ENCODE measurements at places on chromosomes 3 and 15.
A peak's percentile ranks its signal among the peaks of the same experiment; 100 is the strongest.

GRCh38 chr3:172698631-172699030 lies 12.2 kb downstream of the NCEH1 start:
- DNase-seq = no peak

GRCh38 chr3:45664578-45664977 lies 24.6 kb upstream of the SACM1L start:
- peak; percentile 80 for DNase-seq

DNA sequence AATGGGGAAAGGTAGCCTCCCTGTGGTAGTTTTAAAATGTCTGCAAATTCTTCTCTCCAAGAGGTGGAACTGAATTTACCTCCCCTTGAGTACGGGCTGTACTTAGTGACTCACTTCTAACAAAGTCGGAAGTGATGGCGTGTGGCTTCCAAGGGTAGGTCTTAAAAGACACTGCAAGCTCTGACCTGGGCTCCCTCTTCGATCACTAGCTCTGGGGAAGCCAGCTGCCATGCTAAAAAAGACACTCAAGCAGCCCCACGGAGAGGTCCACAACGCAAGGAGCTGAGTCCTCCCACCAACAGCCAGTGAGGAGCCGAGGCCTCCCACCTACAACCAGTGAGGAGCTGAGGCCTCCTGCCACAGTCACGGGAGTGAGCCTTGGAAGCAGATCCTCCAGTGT lies 122.0 kb upstream of the HACD2 start:
- no peak for DNase-seq

DNA sequence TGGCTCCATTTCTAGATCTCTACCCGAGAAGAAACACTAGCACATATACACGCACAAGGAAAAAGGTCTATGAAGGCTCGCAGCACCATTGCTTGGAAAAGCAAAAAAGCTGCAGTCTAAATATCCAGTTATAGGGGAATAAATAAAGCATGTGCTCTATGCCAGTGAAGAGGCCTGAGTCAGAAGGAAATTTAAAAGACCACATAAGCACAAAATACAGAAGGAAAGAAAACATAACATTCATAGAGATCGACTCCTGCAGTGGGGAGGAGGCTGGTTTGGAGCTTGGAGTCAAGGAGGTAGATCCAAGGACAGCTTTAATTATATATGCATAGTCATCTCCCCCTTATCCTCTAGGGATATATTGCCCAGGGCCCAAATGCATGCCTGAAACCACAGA lies 114.4 kb downstream of the PDZRN3 start:
- DNase-seq = no peak

DNA sequence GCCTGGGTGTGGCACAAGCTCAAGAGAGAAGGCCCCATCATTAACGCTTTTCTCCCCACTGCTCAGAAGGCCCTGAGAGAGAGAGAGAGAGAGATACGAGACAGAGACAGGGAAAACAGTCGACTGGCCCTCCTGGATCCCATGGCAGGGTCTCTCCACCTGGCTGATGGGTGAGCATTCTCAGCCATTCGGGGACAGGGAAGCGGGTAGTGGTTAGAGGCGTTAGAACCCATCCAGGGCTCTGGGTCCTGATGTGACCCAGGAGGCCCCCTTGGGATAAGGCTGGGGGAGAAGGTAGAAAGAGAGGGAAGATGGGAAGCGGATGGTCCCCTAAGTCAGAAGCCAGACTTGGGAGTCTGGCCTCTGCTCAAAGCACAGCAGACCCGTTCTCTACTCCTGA lies 7.9 kb downstream of the TGM5 start:
- DNase-seq = no peak

DNA sequence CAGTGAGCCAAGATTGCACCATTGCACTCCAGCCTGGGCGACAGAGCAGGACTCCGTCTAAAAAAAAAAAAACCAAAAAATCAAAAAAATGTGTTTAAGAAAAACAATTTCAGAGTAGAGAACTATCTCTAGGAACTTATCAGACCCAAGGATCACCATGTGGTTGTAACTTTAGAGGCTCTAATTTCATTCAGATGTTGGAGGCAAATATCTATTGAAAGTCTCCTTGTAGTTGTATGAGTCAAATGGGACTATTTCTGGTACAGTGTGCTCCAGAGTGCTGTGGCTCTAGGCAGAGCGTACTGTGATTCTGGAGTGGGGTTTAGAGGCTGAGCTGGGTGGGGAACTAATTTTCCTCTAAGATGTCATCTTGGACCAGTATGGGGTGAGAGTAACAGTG lies 398.7 kb downstream of the SHQ1 start:
- DNase-seq = no peak

DNA sequence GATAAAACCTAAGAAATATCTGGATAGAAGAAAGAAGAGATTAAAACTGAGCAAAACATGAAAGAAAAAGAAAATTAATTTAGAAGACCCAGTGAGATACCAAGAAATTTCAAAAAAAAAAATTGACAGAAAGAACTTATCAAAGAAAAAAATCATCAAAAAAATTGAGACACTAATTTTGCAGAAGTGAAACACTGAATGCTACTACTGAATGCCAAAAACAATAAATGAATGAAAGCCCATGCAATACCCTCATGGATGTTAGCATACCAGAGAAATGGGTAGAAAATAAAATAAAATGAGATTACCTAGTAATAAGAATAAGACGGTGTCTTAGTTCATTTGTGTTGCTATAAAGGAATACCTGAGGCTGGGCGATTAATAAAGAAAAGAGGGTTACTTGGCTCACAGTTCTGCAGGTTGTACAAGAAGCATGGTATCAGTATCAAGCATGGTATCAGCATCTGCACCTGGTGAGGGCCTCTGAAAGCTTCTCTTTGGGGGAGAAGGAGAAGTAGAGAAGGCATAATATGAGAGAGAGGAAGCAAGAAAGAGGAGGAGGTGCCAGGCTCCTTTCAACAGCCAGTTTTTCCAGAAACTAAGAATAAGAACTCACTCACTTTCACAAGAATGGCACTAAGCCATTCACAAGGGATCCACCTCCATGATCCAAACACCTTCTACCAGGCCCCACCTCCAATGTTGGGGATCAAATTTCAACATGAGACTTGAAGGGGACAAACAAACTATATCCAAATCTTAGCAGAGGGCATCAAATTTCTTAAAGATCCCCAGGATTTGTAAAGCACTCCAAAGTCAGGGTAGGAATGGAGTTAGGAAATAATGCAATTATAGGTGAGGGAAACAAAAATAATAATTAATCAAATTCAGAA lies 73.2 kb downstream of the BTLA start:
- DNase-seq = no peak

DNA sequence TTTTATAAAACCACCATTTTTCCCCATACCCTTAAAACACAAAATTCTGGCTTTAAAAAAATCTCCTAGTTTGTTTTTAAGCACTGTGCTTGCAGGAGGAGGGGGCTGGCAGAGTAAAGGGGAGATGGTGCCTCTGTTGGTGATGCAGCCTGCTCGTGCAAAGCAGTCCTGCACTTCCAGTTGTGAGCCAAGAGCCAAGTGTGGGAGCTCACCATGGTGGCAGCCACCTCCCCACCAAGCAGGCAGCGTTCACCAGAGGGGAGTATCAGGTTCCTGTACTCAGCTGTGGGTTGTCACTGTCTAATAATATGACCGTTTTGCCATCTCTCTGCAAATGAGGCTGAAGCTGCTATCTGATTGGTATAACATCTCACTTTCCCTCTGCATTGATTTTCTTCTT lies 164.8 kb downstream of the SYNPR start:
- no peak for DNase-seq

DNA sequence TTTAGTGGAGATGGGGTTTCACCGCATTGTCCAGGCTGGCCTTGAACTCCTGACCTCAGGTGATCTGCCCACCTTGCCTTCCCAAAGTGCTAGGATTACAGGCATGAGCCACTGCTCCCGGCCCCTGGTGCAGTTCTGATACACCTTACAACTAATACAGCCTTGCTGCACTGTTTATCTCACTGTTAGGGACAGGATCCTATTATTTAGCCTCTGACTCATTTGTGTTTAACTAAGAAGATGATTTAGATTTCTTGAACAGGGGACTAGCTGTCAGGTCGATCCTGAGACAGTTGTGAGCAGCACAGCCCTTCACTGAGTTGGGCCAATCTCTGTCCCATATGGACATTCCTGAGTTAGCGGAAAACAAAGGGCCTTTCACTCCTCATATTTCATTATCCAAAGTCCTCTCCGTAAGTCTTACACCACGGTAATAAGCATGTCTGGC lies 19.2 kb downstream of the GYG1 start:
- DNase-seq = no peak

DNA sequence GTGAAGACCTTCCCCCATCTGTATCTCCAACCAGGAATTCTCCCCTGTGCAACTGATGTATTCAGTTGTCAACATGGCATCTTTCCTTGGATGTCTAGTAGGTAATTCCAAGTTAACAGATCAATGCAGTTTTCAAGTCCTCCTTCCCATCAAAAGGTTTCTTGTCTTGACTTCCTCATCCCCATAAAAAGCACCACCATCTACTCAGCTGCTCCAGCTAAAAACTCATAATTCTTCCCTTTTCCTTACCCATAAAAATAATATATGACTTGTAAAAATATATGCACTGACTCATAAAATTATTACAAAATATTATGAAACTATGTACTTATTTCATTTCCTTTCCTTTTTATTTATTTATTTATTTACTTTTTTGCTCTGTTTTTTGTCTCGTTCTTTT lies 5.0 kb upstream of the CAND2 start:
- no peak for DNase-seq

DNA sequence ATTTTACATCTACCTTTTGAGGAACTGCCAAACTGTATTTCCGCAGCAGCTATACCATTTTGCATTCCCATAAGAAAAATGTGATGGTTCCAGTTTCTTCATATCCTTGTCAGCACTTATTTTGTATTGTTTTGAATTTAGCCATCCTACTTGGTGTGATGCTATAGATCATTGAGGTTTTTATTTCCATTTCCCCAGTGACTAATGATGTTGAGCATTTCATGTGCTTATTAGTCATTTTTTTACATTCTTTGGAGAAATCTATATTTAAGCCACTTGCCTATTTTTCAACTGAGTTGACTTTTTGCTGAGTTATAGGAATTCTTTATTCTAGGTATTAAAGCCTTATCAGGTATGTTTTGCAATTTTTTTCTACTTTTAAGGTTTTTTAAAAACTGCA lies 347.6 kb upstream of the RARB start:
- no peak for DNase-seq

DNA sequence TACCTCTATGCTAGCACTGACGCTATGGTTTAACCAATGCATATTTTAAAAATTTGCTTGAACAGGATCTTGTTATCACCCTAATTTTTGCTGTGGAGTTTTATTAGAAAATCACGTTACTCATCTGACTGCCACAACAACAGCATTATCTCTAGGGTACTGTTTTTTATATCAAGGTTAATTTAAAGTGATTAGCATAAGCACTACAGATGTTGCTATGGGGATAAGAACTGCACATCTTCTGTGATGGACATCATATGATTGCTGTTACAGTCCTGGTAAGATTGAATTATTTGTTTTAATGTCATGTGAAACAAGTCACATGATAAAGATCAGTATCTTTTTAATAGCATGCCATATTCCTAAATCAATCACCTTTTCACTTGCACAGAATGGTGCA lies 492.2 kb upstream of the ROBO2 start:
- no peak for DNase-seq

GRCh38 chr15:49154359-49154758 lies 1.0 kb downstream of the COPS2 start:
- DNase-seq = no peak

DNA sequence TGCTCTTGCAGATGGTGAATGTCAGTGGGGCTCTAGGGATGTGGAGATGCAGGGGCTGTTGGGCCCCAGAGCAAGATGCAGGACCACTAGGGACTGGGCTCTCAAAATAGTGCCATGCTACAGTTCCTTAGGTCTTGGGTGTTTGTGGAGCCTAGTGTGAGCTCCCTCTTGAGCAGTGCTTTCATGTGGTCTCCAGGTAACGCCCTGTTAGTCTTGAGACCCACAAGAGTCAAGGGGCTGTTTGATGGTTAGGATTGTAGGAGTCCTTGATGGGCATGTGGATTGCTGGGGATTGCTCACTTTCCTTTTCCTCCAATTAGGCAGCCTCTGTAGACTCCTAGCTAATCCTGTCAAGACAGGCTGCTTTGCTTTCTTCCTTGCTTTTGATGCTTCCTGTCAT lies 56.0 kb downstream of the CCDC66 start:
- DNase-seq = no peak

GRCh38 chr3:69142090-69142489 lies 19.7 kb upstream of the LMOD3 start:
- no peak for DNase-seq

DNA sequence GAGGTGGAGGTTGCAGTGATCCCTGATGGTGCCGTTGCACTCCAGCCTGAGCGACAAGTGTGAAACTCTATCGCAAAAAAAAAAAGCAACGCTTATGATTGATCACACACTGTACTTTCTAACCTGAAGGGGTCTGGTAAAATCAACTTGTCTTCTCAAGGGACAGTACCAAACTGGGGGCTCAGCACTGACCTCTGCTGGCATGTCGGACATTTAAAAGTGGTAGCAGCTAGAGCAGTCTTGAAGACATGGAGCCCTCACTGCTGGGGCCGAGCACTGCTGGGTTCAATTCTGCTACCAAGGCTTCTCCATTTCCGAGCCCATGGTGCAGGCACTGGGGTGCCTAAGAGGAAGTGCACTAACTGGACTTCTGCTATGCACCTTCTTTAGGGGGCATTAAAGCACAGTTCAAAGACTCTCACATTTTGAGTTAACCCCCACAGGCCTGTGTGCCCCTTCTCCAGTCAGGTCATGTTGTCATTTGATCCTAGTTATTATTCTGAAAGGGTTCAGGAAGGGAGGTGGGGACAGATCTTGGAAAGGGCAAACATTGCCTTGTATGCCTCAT lies 26.4 kb upstream of the LAMP3 start:
- DNase-seq = peak; percentile 48

DNA sequence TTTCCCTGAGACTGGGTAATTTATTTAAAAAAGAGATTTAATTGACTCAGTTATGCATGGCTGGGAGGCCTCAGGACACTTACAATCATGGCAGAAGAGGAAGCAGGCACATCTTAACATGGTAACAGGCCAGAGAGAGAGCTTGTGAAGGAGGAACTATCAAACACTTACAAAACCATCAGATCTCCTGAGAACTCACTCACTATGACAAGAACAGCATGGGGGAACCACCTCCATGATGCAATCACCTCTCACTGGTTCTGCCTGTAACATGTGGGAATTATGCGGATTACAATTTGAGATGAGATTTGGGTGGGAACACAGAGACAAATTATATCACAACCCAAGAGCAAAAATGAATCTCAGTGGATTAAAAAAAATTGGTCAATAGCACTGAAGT lies 416.0 kb upstream of the TMCO5A start:
- DNase-seq = no peak

- DNase-seq = no peak
Measured at GRCh38 chr3:164060923-164061322, 1017.4 kb downstream of the SI start.

- no peak for DNase-seq
Measured at GRCh38 chr3:38401246-38401962, 52.3 kb upstream of the ACVR2B start.

GRCh38 chr15:99343881-99344551 lies 92.7 kb downstream of the LRRC28 start:
- peak; percentile 42 for DNase-seq

DNA sequence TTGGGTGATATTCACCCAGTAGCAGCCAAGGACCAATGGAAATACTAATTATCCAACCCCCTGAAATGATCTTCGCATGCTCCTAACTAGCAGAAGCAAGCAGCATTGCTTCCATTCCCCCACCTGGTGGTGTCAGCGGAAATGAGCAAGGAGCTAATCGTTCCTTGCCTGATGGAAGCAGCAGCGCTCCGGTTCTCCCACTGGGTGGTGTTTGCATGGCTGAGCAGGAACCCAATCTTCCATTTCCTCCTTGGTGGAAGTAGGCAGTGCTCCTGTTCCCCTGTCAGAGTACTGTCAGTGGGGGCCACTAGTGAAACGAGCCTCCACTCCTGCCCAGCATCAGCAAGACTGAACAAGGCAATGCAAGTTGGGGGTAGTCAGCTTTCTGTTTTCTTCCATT lies 311.5 kb downstream of the CACNA2D3 start:
- DNase-seq = no peak

All from stimulated activated CD4-positive, alpha-beta T cell treated with anti-CD3 and anti-CD28 coated beads, Interleukin-15, amount 100 ng/mL, for 24 hours (primary cell).